ENCODE measurements at places on chromosomes 12 and 14.
A peak's percentile ranks its signal among the peaks of the same experiment; 100 is the strongest.

DNA sequence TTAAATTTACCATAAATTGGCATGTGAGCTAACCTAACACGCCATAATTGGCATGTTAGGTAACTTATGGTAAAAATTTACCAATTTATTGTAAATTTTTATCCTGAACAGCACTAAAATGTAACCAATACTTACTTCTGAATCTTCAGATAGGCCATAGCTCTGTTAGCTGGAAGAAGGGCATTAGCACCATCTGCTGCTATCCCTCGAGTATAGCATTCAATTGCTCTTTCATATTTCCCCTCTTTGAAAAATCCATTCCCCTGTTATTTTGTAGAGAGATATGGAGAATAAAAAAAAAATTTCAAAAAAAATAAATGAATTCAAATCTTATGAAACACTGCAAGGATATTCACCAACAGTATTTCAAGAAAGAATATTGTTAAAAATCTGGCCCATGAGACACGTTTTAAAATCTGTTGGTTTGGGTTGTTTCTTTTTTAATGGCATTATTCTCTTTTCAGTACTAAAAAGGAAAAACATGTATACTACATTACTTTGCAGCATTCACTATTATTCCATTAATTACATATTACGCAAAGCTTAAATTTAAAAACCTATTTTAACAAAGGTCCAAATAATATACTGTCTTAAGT lies 19.1 kb downstream of the RPAP3 start:
- peak; percentile 62 for DNase-seq

DNA sequence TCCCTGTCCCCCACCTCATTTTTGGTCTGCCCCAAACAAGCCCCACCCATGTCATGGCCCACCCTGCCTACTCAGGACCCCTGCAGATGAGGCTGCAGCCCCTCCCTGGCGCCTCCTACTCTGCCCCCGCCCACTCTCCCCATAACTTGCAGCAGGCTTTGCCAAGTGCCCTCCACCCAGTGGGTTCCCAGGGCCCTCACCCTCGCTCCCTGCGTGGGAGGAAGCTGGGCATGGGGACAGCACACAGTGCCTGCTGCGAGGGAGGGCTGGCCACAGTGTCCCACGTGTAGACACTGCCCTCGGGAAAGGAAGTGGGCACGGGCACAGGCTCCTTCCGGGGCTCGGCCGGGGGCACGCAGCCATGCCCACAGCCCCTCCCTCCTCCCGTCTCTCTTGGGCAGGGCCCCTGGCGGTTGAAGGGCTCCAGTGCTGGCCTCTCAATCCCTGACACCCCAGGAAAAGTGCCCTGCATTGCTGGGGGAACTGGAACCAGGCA lies 9.4 kb downstream of the AKT1 start:
- DNase-seq, result no peak

- no peak for DNase-seq
Measured at GRCh38 chr12:86349196-86349595, 93.0 kb upstream of the MGAT4C start.

GRCh38 chr12:116169071-116169470 lies 108.4 kb downstream of the MED13L start:
- no peak for DNase-seq

All from astrocyte of the hippocampus (primary cell).